Endodermal cell (in vitro differentiated cells): ENCODE measurements at places on chromosomes 4 and X. TPM values are rescaled to one million over a fixed set of nuclear protein-coding genes. Genes with fewer than 3 reads are reported as not detected.
A peak's percentile ranks its signal among the peaks of the same experiment; 100 is the strongest.

DNA sequence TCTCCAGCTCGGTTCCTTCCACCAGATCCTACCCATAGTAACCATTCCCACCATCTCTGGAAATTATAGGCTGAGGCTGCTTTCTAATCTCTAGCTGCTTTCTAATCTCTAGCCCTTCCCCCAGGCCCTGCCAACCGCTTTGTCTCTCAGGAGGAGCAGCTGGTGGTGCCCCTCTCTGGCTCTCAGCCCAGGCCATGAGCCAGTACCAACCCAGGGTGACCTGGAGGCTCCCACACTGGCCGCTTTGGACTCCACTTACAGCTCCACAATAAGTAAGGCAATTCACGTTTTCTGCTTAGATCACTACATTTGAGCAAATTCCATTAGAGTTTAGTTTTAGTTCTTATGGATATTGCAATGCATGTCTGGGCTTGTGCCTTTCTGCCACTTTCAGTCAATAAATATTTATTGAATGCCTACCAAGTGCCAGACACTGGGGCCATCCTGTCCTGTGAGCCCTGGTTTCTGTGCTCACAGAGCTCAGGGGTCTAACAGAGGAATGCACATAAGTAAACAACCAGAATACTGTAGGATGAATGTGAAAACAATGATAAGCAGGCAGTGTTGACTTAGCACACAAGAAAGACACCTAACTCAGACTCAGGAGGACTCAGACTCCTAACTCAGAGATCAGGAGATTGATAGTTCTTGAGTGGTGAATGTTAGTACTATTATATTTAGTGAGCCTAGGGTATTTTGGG lies 38.9 kb downstream of the SMC1A start:
- no peak for DNase-seq

DNA sequence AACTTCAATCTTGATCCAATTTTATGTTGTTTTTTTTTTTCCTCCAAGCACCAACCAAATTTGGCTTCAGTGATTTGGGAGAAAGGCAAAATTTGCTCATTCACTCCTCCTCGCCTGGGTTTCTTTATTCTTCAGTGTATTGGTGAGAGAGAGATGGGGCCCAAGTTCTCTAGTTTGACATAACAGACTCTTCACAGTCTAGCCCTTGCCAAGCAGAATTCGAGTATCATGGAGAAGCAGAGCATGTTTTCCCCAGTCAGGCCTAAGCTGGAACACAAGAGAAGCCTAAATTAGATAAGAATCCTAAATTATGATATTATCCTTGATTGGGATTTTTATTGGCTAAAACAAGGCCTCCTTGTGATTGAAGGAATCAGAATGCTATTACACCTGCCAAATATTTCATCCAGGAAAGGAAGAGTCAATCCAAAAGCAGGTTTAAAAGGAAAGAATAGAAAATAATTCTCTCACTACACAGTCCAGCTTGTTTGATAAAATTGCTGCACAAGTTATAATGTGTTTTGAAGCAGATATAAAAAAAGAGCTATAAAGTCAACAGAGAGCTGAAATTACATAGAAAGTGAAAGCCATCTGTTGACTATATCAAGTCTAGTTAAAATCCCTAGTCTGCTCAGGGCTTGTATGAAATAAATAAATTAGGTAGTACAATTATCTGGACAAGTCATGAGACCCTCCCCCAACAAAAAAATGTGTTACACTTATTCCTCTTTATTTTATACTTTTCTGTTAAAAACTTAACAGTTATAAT lies 39.9 kb upstream of the FAM241A start:
- DNase-seq: no peak

- no peak for DNase-seq
Measured at GRCh38 chr4:153974452-153974851, 185.6 kb upstream of the SFRP2 start.

Gene RNF212
- total RNA-seq: 2.8 to 3.5 TPM (median 3.4 TPM) in 3 replicates

Gene CITED1
- total RNA-seq: 0.40 and 0.93 TPM in 2 replicates

- DNase-seq: peak; percentile 52
Measured at GRCh38 chrX:7109838-7110793, 37.4 kb upstream of the STS start.

- no peak for DNase-seq
Measured at GRCh38 chr4:2047031-2047660, 12.0 kb upstream of the NAT8L start.

- DNase-seq: peak; percentile 51
Measured at GRCh38 chr4:182163180-182163579, 80.0 kb upstream of the TENM3 start.

- DNase-seq: no peak
Measured at GRCh38 chr4:76017056-76017686, 6.1 kb downstream of the CXCL10 start.

DNA sequence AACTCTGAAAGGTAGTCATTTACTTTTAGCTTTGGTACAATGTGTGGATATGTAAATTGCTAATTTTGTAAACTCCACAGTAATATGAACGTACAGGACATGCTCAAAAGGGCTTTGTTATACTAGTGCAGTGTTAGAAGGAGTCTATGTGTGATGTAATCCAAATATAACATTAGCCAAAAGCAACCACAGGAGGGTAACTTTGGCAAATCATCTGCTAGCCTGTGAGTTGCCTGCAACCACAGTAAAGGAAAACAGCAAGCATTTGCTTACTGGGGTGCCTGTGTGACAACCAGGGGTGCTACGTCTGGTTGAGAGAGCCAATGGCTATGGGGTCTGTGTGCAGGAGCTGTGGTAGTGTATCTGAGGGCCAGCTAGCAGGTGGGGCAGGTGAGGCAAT lies 245.8 kb downstream of the ADAMTS3 start:
- DNase-seq: no peak

Gene PRSS12
- total RNA-seq: 4.1 to 4.6 TPM (median 4.2 TPM) in 3 replicates

Gene BBS12
- 1.7 to 5.0 TPM (median 4.2 TPM) in 3 replicates for total RNA-seq

Gene SULT1B1
- 0.05 TPM in 1 of 3 replicates, not detected in the others for total RNA-seq
